ENCODE measurements at places on chromosomes 4 and X.

- DNase-seq = peak; percentile 58
Observed at GRCh38 chr4:70183168-70183939, 12.2 kb upstream of the ODAM start.

DNA sequence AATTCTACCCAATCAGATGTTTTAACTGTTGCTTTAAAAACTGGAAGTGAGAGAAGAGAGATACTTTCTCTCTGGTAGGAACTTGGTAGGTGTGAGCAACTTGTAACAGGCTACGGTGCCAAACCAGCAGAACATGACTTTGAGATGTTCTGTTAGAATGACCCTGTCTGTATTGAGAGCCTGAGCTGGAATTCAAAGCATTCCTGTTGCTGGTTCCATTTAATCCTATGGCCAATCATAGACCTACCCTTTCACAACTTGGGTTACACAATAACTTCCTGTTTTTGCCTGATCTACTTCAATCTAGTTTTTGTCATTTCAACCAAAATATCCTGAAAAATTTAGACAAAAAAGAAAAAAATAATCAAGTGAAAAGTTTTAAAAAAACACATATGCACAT lies 1.7 kb upstream of the PRRG1 start:
- DNase-seq = no peak

GRCh38 chr4:73929278-73929677 lies 52.5 kb downstream of the PF4 start:
- DNase-seq = no peak

- DNase-seq = no peak
Observed at GRCh38 chr4:83107631-83108030, 6.9 kb downstream of the PLAC8 start.

DNA sequence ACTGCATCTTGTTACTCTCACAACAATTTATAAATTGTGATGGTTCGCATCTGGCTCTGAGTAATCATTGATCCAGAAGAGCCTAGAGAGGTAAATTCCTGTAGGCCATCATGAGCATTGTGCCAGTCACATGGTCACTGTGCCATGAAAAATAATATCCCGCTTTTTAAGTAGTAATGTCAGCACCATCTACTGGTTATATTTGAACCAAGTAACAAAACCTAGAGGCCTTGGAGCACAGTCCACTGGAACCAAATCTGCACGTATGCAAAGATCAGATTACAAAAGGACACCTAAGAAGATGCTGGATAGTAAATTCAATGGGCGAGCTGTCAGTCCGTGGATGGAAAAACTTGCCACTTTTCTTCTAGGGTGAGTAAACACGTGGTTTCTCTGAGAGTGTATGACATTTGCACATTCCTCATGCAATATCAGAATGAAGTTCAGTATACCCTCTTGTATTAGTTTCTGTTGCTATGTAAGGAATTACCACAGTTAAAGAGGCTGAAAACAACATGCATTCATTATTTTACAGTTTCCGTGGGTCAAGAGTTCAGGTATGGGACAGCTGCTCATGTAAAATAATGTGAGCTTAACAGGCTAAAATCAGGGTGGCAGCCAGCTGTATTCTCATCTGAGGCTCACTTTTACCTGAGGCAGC lies 26.8 kb downstream of the FAM114A1 start:
- DNase-seq = no peak

- DNase-seq = no peak
Observed at GRCh38 chr4:141215030-141215429, 5.7 kb upstream of the ZNF330 start.

DNA sequence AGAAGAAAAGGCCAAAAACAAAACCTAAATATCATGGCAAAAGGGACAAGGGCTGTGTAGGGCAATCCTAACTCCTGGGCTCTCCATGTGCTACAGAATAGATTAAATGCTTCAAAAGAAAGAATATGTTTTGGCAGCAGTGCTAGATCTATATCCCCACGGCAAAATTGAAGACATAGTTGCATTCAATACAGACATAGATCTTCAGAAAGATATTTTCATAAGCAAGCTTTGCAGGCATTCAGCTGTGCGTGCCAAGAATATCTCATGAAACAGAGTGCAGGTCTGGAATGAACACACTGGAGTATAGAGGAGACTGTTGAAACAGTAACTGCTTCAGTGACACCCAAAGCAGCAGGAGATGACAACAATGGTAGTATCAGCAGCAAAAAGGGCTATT lies 1476.9 kb downstream of the ARAP2 start:
- no peak for DNase-seq

DNA sequence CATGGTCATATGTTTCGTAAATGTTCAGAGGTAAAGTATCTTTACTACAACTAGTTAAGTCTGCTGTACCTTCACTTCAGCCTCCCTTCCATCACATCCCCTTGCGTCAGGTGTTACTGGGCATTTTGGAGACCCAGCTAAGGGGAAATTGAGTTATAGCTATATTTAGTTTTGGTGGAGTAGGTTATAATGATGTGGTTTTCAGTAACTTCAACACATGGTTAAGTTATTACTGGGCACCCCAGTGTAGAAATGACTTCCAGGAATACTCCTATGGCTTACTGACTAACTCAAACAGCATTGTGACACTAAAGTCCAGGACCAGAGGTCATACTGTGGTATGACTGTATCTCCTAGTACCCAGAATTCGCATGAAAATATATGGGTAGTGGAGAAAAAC lies 23.4 kb upstream of the ACSL1 start:
- no peak for DNase-seq

GRCh38 chrX:103806862-103807474 lies 25.1 kb downstream of the RAB9B start:
- DNase-seq = no peak

DNA sequence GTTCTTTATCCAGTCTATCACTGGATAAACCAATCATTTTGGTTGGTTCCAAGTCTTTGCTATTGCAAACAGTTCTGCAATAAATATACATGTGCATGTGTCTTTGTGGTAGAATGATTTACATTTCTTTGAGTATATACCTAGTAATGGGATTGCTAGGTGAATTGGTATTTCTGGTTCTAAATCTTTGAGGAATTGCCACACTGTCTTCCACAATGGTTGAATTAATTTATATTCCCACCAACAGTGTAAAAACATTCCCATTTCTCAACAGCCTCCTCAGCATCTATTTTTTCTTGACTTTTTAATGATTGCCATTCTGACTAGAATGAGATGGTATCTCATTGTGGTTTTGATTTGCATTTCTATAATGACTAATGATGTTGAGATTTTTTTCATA lies 791.7 kb upstream of the AGA start:
- no peak for DNase-seq

GRCh38 chr4:59553721-59554091 lies 1646.4 kb upstream of the ADGRL3 start:
- DNase-seq = no peak

DNA sequence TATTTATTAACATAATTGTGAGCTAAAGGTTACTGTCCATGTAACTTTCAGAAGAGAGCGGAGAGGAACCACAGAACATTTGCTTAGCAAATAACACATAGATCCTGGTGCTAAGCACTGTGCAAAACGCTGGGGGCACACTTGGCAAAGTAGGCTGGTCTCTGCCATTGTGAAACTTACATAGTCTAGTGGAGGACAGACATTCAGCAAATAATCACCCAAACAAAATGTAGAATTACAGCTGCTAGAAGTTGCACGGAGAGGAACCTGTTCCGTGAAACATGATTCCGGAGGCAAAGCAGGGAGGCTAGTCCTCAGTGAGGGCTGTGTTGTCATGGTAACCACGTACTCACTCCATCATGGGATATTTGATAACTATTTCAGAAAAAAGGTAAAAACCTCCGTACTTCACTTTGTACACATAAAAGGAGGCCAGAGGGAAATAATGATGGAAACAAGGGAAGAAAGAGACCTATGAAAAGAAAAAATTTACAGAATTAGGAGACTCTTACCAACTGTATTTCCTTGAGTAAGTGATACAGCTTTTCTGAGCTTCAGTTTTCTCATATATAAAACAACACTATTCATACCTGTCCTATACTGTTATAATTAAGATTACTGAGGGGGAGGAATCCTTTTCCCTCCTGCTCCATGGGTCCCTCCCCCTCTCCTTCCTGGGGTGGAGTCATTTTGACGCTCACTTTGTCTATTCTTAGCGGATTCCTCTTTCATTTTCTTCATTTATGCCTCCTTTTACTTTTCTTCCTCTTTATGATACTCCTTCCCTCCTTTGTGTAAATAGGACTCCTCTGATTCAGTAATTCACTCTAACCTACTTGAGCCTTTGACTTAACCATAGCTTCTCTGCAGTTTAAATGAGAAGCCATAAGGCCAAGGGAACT lies 825 bp upstream of the RASGEF1B start:
- DNase-seq = peak; percentile 57

- DNase-seq = no peak
Observed at GRCh38 chr4:60683357-60683756, 516.8 kb upstream of the ADGRL3 start.

DNA sequence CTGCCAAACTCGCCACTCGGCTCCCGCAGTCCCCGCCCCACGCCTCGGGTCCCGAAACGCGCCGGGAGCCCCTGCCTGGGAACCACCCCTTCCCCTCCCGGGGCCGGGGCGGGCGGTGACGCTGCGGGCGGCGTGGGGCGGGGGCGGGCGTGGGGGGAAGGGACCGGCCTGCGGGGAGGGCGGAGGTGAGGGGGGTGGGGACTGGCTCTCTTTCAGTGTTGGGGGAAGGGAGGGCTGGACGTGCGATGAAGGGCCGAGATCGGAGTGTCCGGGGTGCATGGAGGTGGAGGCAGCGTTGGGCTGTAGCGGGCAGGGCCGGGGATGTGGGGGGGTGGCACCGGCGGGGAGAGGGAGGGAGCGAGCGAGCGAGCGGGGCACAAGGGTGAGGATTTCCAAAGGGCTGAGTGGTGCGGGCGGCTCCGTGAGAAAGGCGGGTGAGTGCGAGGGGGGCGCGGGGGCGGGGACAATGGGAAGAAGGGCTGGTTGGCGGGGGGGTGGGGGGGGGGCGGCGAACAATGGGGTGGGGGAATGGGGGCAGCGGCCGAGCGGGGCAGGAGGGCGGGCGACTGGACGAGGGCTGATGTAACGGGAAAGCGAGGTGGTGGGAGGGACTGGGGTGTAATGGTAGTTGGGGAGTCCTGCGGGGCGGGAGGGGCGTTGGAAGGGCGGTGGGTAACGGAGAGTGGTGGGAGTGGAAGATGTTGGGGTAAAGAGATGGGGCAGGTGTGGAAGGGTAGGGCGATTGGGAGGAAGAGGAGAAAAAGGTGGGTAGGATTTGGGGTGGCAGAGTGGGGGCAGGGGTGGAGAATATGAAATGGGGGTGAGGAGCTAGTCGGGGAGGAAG lies 578 bp downstream of the DCUN1D4 start:
- DNase-seq = peak; percentile 81

DNA sequence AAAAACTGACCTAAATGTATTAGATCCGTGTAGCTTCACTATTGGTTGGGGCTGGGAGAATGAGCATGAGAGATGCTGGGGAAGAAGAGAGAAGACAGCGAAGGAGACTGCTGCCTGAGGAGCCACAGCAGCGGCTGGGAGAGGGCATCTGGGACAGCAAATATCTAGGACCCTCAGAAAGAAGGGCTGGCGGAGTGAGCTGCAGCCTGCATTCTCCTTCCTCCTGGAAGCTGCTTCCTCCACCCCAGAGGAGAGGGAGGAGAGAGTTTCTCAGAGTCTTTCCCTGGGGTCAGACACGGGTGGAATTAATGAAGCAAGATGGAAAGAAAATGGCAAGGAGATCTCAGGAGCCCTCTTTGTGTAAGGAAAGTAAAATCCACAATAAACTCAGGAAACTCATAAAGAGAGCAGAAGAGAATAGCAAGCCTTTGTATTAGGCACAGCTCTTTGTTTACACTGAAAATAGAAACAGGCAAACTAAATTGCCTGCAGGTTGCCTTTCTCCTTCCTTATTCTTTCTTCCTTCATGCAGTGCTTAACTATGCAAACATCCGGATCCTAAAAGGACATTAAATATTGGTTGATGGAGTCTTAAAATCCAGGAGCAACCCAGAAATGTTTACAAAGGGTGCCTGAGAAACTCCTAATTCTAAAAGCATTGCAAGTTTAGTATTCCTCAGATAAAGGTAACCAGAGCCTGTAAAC lies 130.3 kb upstream of the GALNT7 start:
- DNase-seq = no peak

GRCh38 chr4:92163348-92163747 lies 140.4 kb upstream of the GRID2 start:
- no peak for DNase-seq

DNA sequence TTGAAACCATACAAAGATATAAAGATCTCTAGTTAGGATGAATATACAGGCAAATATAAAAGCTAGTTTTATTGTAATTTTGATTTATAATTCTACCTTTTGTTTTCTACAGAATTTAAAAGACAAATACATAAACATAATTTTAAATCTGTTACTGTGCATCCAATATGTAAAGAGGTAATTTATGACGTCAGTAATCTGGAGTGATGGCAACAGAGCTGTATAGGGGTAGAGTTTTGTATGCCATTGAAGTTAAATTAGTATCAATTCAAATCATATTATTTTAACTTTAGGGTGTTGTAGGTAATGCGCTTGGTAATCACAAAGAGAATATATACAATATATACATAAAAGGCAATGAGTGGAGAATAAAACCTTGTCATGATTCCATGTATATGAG lies 183.7 kb upstream of the ARHGAP24 start:
- no peak for DNase-seq

GRCh38 chrX:66045894-66046293 lies 6.0 kb upstream of the VSIG4 start:
- DNase-seq = no peak

- DNase-seq = no peak
Observed at GRCh38 chr4:75948822-75949444, 8.1 kb upstream of the NAAA start.

DNA sequence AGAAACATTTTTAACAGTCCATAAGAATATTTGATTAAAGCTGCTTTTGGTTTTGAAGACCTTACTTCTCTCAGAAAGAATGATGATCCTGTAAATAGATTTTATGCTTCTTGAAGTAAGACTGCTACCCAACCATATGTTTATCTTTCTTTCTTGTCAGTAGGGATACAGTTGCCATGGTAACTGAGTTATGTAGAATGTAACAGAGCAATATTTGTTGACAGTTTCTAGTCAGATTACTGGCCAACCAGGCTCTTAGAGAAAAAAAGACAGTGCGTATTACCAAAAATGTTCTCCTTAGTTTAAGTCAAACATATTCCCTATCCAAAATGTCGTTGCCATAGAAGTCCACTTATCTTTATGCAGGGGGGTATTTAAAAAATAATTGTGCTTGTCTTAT lies 456.8 kb downstream of the PRR32 start:
- DNase-seq = no peak

DNA sequence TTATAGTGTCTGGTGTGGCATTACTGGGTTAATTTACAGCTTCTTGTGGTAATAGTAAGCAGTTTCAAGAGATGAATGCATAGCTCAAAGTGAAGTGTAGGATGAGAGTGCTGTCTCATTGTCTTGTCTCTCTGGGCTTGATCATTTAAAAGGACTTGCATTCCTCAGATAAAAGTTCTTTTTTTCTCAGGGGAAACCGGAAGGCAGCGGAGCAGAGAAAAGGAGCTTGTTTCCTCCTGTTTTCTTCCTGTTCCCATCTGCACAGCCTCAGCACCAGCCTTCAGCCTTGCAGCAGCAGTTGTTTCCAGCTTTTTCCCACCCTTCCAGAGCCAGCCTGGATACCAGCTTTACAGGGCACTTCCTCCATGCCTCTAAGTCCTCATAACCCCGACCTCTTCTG lies 61.4 kb upstream of the LGI2 start:
- DNase-seq = no peak

GRCh38 chr4:30717208-30718020 lies 2.8 kb upstream of the PCDH7 start:
- peak; percentile 26 for DNase-seq

GRCh38 chr4:117610706-117611308 lies 423.5 kb upstream of the NDST3 start:
- no peak for DNase-seq

Data from testis (tissue), 5 donors.